ENCODE measurements at places on chromosomes 1 and 21.

- no peak for DNase-seq
These were observed 105.5 kb downstream of the RPE65 start for GRCh38 chr1:68344208-68344607.

- DNase-seq: no peak
These were observed 171.9 kb downstream of the SMYD3 start for GRCh38 chr1:246335151-246335550.

DNA sequence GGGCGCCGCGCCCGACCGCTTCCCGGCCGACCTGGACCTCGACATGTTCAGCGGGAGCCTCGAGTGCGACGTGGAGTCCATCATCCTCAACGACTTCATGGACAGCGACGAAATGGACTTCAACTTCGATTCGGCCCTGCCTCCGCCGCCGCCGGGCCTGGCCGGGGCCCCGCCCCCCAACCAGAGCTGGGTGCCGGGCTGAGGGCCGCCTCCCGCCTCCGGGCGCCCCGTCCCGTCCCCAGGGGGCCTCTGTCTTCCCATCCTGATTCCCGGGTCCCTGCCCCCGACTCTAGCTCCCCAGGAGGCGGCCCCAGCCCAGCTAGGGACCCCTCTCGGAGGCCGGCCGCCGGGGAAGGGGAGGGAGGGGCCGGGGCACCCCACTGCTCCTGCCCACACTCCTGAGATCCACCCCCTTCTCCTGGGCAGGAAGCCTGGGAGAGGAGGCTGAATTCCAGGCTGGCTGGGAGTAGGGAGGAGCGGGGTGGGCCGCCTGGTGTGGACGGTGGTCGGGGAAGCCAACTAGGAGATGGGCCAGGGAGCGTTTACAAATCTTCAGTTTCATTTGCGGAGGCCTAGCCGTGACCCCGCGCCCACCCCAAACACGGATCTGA, 21.4 kb downstream of the FOXO6 start:
- DNase-seq: no peak

- no peak for DNase-seq
These were observed 67.9 kb upstream of the DYNLT5 start for GRCh38 chr1:66684353-66684752.

GRCh38 chr1:200353232-200353631, 56.6 kb downstream of the ZNF281 start:
- DNase-seq: no peak
